ENCODE measurements at places on chromosomes 4 and X. TPM values are rescaled to one million over a fixed set of nuclear protein-coding genes. Genes with fewer than 3 reads are reported as not detected.
A peak's percentile ranks its signal among the peaks of the same experiment; 100 is the strongest.

DNA sequence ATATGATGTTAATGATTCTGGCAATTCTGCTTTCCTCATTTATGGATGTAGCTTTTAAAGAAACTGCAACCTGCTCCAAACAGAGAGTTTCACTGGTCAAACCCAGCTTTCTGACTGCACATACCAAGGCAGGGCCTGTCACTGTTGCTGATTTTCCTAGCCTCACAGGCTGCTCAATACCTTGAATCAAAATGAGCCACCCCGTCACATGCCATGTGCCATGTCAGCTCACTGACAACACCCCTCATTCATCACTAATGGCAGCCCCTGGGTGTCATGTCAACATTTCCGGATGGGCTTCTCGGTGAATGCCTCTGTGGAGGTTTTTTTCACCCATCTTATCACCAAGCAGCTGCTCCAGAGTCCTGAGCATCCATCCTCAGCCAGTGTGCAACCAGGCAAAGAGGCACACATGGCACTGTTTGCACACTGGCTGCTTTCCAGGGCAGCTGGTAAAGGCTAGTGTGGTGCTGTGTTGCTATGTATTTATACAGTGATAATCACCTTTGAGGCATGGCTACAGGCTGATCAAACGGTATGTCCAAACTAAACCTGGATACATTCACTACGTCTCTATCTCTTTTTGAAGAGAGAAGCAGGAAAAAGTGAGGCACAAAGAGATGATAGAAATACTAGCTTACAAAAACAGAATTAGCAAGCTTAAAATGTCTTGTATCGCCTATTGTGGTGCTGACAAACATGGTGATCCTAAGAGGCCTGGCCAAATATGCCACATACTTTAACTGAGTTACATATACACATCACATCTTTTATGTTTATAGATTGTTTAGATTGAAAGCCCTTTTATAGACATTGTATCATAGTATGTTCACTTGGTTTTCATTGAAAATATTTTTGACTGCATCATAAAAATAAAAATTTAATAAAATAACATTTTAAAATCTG, 94.6 kb upstream of the INPP4B start:
- DNase-seq = peak; percentile 81
- no peaks in the 10 kb centered on the region for H3K36me3 ChIP-seq
- H3K27ac ChIP-seq = no peak overlapping the region
- H3K4me3 ChIP-seq = no peak overlapping the region
- H3K27me3 ChIP-seq = no peaks in the 10 kb centered on the region
- H3K4me1 ChIP-seq = no peaks in the 10 kb centered on the region

DNA sequence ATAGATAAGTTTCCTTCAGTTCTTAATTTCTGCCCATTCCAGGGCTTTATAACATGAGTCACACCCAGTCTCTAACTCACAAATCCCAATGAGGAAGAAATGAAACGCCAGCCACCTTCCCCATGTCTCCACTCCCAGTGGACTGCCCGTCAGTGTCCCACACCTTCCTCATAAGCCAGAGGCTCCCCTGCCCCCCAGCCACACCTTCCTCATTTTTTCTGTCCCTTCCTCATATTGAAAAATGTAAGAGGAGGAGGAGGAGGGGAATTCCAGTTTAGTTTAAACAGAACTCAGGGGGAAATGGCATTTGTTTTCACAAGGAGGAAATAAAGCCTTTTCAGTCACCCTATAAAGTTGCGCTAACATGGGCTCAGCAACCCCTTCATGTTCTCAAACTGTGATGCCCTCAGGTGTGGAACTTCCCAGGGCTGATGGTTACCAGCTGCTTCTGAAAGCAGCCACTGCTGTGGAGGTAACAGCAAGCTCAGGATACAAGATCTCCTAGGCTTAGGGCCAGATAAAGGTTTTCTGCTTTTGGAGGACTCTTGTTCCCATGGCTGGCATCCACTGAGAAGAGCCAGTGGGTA, 97.8 kb downstream of the PARM1 start:
- H3K27me3 ChIP-seq = no peaks in the 10 kb centered on the region
- peaks cover 55% of the 10 kb centered on the region for H3K4me1 ChIP-seq
- no peak overlapping the region for H3K27ac ChIP-seq
- no peak overlapping the region for H3K4me3 ChIP-seq

Gene UGT8
- total RNA-seq = 8.3 TPM

DNA sequence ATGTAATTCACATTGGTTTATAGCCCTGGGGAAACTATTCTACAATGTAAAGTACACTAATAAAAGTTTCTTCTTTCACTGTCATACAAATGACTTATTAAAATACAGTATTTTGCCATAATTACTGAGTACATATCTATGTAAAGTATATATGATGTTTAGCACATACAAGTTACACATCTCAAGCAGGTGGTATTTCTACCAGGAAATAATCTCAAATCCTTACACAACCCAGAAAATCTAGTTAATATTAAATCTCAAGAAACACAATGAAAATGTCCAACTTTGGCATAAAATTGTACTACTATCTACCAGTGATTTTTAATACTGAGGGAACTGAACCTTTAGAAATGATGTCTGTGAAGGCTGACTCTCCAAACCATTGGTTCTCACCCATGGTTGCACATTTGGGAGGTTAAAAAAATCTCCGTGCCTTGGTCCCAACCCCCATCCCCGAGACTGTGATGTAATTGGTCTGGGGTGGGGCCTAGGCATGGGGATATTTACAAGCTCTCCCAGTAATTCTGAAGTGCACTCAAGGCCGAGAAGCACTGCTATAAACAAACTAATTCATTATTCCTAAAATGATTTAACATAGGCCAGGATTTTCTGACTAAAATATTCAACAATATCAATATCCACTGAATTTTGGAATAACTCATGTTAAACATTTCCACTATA, 27.6 kb downstream of the MAP3K15 start:
- H3K27me3 ChIP-seq = no peaks in the 10 kb centered on the region
- peaks cover 4% of the 10 kb centered on the region for H3K4me1 ChIP-seq
- DNase-seq = peak; percentile 44
- H3K27ac ChIP-seq = peak overlapping the region; percentile 69

Gene ZDHHC15
- 2.3 TPM for total RNA-seq

GRCh38 chr4:4775493-4776004, 83.9 kb upstream of the MSX1 start:
- DNase-seq = no peak
- no peaks in the 10 kb centered on the region for H3K27me3 ChIP-seq
- H3K27ac ChIP-seq = no peak overlapping the region
- H3K4me3 ChIP-seq = no peak overlapping the region
- no peaks in the 10 kb centered on the region for H3K4me1 ChIP-seq

- no peak overlapping the region for H3K4me3 ChIP-seq
- H3K27ac ChIP-seq = no peak overlapping the region
- H3K36me3 ChIP-seq = no peaks in the 10 kb centered on the region
- H3K4me1 ChIP-seq = no peaks in the 10 kb centered on the region
- no peaks in the 10 kb centered on the region for H3K27me3 ChIP-seq
Measured at GRCh38 chr4:144141493-144141892, 975 bp upstream of the GYPA start.

- no peaks in the 10 kb centered on the region for H3K27me3 ChIP-seq
- peaks cover 56% of the 10 kb centered on the region for H3K4me1 ChIP-seq
- no peak for DNase-seq
Measured at GRCh38 chr4:8201321-8201781, 2.3 kb downstream of the SH3TC1 start.

DNA sequence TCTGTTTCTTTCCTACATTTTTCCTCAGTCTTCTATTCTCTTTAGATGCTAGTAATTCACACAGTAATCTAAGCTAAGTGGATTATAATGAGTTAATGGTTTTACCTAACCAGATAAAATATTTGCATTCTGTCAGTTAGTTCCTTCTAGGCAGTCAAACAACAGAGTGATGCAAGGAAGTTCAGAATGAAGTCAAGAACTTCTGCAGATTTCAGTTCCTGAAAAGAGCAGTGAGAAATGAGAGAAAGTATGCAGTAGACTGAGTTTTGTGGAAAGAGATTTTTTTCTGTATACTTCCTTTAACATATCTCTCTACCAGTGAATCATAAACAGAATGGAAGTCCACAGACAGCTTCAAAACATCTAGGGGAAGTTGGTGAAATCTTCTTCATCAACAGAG, 774.0 kb upstream of the POU3F4 start:
- no peaks in the 10 kb centered on the region for H3K36me3 ChIP-seq
- H3K4me3 ChIP-seq = no peak overlapping the region

Gene STEEP1
- total RNA-seq = 17.4 TPM

- peak overlapping the region; percentile 7 for H3K4me3 ChIP-seq
- H3K4me1 ChIP-seq = peaks cover 12% of the 10 kb centered on the region
- no peaks in the 10 kb centered on the region for H3K27me3 ChIP-seq
- no peaks in the 10 kb centered on the region for H3K36me3 ChIP-seq
- DNase-seq = peak; percentile 26
- peak overlapping the region; percentile 9 for H3K27ac ChIP-seq
Measured at GRCh38 chr4:104424989-104425388, 69.7 kb downstream of the CXXC4 start.

DNA sequence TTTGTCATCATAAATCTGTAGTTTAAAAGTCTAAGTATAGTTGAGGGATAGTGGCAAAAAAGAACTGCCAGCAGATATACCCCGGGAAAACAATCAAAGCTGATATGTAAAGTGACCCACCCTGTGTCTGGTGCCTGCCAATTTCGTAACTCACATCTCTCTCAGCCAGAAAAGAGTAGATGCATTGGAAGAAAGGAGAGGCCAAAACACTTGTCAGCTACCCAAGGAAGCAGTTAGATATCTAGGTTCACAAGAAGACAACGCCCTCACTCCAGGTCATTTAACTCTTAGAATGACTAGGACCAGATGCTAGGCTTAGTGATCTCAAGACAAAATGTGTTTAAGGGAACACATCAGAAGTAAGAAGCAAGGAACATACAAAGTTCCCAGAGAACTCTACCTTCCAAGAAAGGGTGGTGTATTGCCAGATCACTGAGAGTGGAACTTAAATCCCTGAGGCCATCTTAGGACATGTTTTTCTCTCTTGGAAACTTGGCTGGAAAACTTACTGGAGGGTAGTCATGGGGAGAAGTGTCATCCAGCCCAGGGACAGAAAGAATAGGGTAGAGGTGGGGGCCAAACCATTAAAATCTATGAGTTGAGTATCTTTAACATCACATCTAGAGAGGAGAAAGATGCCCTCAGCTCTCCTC, 125.9 kb downstream of the SHISA3 start:
- no peak for DNase-seq
- no peaks in the 10 kb centered on the region for H3K36me3 ChIP-seq
- H3K4me3 ChIP-seq = no peak overlapping the region
- H3K27me3 ChIP-seq = no peaks in the 10 kb centered on the region
- no peaks in the 10 kb centered on the region for H3K4me1 ChIP-seq
- no peak overlapping the region for H3K27ac ChIP-seq

DNA sequence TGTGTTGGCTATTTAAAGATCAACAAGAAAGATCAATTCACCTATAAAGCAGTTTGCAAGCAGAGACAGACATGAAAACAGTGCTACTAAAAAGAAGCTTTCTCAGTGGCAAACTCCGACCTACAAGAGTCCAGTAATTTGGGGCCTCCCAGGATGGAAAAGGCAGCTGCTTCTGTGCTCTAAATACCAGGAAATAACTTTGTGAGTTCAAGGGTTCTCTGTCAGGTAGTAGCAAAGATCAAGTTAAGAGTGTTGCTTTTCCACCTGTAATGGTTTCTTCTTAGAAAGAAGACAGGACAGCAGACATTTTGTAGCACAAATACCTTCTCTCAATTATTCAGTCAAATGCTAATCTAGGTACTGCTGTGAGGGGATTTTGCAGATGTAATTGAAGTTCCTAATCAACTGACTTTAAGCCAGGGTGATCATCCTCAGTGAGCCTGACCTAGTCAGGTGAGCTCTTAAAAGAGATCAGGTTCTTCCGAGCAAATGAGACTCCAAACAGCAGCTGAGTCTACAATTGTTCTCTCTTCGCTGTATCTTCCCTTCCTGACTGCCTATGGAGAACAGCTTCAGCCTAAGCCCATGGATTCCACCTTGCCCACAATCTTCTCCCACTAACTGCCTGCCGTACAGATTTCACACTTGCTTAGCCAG, 13.5 kb downstream of the ANKRD17 start:
- H3K27me3 ChIP-seq = no peaks in the 10 kb centered on the region
- H3K4me3 ChIP-seq = no peak overlapping the region
- H3K27ac ChIP-seq = no peak overlapping the region
- no peaks in the 10 kb centered on the region for H3K36me3 ChIP-seq

Gene FATE1
- not detected for total RNA-seq

DNA sequence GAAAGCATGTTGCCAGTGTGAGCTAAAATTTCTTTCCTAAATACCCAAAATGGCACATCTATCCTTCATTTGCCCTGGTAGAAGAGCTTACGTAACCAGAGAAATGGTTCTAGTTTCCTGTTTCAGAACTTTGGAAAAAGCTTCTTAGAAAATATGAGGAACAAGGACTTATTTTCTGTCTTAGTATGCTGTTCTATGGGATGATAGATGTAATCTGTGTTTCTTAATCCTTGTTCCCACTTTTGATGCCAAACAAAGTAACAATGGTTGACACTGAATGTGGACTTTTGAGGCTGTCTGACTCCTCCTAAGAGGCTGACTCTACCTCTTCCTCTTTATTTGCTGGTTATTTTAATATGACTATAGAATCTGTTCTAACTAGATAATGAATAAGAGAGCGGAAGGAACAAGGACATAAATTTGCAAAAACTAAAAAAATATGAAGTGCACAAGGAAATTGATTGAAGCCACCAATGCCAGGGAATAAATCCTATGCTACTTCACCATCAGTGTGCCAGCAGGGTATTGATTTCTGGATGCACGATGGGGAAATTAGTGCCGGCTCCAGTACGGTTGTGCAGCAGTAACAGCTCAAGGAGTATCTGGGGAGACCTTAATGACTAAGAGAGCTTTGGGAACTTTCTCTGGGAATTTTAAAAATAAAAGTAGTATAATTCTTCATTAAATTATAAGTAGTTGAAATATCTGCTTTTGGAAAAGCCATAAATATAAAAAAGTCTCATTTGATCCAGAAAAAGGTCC, 39.4 kb upstream of the TET2 start:
- H3K4me3 ChIP-seq = no peak overlapping the region
- no peak for DNase-seq
- no peak overlapping the region for H3K27ac ChIP-seq
- no peaks in the 10 kb centered on the region for H3K36me3 ChIP-seq
- H3K27me3 ChIP-seq = no peaks in the 10 kb centered on the region

Gene SCARB2
- 74.5 TPM for total RNA-seq

Gene DNAAF6
- not detected for total RNA-seq

Gene AADAT
- total RNA-seq = 4.4 TPM
